ENCODE measurements at places on chromosomes 2 and 18. TPM values are rescaled to one million over a fixed set of nuclear protein-coding genes. Genes with fewer than 3 reads are reported as not detected.

DNA sequence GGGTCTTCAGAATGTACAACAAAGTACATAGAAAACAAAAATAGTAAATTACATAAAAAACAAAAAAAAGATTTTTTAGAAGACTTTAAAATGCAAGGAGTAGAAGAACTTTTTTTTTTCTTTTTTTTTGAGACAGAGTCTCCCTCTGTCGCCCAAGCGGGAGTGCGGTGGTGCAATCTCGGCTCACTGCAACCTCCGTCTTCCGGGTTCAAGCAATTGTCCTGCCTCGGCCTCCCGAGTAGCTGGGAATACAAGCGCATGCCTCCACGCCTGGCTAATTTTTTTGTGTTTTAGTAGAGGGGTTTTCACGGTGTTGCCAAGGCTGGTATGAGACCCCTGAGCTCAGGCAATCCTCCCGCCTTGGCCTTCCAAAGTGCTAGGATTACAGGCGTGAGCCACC is 104.5 kb upstream of the ZC3H15 start:
- H3K27me3 ChIP-seq = no peaks in the 10 kb centered on the region
- H3K36me3 ChIP-seq = no peaks in the 10 kb centered on the region
- H3K4me3 ChIP-seq = no peak overlapping the region
- H3K4me1 ChIP-seq = no peaks in the 10 kb centered on the region
- no peak overlapping the region for H3K27ac ChIP-seq

The HMSD gene
- not detected for total RNA-seq

DNA sequence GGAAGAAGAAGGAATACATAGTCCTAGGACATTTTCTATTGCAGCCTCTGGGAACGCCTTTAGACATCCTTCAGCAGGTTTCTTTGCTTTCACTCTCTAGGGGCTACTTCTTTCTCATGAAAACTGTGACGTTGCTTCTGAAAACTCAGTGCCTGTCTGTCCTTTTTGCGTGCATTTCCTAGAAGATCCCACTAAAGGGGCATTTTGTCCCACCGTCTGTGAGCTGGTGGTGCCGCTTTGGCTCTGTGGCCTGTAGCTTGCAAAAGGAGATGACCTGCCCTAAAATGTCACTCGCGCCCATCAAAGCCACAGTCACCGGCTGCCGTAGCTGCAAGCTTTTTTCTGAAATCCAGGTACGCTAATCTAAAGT is 579 bp downstream of the STAT4 start:
- no peak for DNase-seq
- H3K27me3 ChIP-seq = no peaks in the 10 kb centered on the region
- H3K36me3 ChIP-seq = no peaks in the 10 kb centered on the region
- H3K4me3 ChIP-seq = peak overlapping the region; percentile 62
- peak overlapping the region; percentile 84 for H3K27ac ChIP-seq

GRCh38 chr2:237446338-237446665 is 32.3 kb upstream of the COL6A3 start:
- H3K36me3 ChIP-seq = no peaks in the 10 kb centered on the region
- H3K4me3 ChIP-seq = no peak overlapping the region
- peaks cover 29% of the 10 kb centered on the region for H3K4me1 ChIP-seq
- no peak for DNase-seq
- H3K27me3 ChIP-seq = peaks cover 6% of the 10 kb centered on the region

- H3K27me3 ChIP-seq = no peaks in the 10 kb centered on the region
- H3K27ac ChIP-seq = no peak overlapping the region
- no peaks in the 10 kb centered on the region for H3K36me3 ChIP-seq
- H3K4me1 ChIP-seq = no peaks in the 10 kb centered on the region
- no peak overlapping the region for H3K4me3 ChIP-seq
- no peak for DNase-seq
Measured at GRCh38 chr2:163909411-163910080, 173.7 kb upstream of the FIGN start.

The MROH2A gene
- total RNA-seq = not detected

DNA sequence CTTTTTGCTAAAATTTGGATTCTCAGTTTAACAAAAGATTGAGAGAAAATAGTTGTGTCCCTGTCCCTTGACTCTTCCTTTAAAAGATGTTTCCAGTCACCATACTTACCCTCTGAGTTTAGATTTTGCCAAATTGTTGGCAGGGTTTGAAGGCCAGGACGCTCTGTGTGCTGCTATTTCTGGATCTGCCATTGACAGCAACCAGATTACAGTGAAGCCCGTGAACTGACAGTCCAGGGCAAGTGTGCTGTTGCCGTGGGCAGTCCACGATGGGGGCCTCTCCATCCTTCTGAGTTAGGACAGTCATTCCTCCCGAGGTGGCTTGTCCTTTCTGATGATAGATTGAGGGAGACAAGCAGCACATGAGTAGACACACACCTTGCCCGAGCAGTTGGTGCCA is 89.9 kb downstream of the PTPRM start:
- H3K27ac ChIP-seq = peak overlapping the region; percentile 86
- no peaks in the 10 kb centered on the region for H3K36me3 ChIP-seq

DNA sequence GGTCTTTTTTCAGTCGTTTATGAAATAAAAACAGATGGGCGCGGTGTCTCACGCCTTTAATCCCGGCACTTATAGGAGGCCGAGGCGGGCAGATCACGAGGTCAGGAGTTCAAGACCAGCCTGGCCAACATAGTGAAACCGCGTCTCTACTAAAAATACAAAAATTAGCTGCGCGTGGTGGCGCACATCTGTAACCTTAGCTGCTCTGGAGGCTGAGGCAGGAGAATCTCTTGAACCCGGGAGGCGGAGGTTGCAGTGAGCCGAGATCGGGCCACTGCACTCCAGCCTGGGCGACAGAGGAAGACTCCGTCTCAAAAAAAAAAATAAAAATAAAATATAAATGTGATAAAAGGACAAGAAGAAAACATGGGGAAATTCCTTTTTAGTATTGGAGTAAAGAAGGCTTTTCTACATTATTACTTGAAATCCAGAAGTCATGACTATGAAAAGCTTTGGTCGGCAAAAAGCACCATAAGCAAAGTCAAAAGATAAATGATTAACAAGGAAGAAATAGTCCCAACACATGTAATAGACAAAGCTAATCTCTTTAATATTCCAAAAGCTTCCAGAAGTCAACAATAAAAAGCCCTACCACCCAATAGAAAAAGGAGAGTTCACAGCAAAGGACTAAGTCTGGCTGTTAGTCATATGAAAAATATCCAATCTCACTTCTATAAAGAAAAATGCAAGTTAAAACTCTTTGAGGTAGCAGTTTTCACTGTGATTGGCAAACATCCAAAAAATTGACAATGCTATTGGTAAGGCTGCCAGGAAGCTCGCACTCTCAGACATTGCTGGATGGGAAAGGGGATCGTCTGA is 1.4 kb upstream of the FAM168B start:
- no peak overlapping the region for H3K27ac ChIP-seq
- peaks cover 22% of the 10 kb centered on the region for H3K4me1 ChIP-seq
- no peak overlapping the region for H3K4me3 ChIP-seq
- DNase-seq = no peak
- no peaks in the 10 kb centered on the region for H3K27me3 ChIP-seq

The PRKAG3 gene
- total RNA-seq = not detected

The TWIST2 gene
- 3.0 TPM for total RNA-seq

All from heart right ventricle (tissue), 16 donors.